ENCODE measurements at places on chromosomes 16 and 17.

DNA sequence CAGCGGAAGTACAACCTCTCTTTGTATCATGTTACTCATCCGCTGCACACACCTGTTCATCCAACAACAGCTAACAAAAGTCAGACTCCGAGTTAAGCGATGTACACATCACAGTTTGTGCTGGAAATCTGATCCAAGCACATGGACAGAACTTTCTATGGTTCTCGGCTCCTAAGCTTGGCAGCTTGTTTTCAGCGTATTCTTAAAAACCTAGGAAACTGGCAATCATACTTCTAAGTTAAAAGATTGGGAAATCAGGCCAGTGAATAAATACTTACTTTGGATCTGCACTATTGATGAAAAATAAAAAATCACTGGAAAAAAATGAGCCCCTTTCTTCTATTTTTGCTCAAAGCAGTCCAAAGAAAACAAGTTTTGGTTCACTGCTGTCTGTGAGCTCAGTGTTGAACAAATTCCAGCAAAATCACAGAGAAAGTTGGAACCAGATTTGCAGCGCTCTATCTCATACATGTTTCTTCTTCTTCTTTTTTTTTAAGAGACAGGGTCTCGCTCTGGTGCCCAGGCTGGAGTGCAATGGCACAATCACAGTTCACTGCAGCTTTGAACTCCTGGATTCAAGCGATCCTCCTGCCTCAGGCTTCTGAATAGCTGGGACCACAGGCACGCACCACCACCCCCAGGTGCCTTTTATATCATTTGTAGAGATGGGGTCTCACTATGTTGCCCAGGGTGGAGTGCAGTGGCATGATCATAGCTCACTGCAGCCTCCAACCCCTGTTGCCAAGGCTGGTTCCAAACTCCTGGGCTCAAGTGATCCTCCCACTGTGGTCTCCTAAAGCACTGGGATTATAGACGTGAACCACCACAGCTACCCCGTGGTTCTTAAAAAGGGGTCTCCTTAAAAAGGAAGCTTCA is 71.6 kb upstream of the CREBBP start:
- DNase-seq = peak; percentile 68

- no peak for DNase-seq
Observed at GRCh38 chr17:77553459-77554066, 404.9 kb upstream of the TNRC6C start.

DNA sequence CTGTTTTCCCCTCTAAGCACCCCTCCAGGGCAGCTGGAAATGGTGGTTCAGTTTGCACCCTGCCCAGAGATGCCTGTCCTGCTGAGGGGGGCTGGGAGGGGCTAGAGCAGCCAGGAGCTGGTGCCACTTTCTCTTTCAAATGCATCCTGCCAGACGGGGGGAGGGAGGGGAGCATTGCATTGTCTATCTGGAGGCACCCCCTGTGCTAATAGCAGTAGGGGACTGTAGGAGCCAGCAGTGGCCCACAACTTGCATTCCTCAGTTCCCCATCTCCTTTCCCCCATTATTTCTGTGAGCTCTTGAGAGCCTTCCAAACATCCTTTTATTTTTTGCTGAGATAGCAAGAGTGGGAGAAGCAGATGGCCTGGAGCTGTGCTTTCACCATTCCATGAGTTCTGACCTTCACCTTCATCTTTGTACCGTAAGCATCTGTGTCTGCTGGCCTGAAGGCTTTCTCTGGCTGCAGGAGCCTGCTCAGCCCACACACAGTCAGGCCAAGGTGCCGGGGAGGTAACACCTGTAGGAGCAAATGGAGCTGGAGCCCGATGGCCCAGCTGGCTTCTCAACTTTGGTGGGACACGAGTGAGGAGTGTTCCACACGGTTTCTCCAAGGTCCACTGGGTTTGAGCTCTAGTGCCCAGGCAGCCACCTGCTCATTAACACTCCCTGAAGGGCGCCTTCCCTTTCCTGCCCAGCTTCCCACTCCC is 5.2 kb downstream of the WFDC1 start:
- peak; percentile 44 for DNase-seq

- peak; percentile 39 for DNase-seq
Observed at GRCh38 chr16:21598701-21599121, 666 bp upstream of the METTL9 start.

DNA sequence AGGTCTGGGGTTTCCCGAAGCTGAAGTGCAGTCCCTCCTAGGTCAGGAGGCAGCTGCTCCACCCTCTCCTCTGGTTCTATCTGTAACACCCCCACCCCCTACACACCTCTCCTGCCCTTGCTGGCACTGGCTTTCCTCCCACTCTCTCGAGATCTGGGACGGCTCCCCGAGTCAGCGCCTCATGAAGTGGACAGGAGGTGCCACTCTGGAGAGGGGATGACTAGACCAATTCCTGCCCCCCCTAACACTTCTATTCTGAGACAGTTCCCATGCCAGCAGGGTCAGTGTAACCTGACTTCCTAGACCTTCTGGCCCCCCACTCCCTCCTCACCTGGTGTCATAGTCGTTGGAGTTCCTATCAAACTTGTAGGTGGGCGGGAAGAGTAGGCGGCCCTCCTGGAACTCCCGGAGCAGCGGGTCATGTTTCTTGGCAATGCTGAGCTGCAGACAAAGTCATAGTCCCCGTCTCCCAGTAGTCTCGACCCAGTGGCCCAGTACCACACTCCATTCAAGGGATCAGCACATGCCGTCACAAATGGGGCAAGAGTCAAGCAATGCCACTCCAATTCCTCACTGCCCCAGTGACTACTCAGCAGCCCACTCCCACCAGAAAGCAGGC is 9.7 kb downstream of the INPP5K start:
- DNase-seq = no peak

DNA sequence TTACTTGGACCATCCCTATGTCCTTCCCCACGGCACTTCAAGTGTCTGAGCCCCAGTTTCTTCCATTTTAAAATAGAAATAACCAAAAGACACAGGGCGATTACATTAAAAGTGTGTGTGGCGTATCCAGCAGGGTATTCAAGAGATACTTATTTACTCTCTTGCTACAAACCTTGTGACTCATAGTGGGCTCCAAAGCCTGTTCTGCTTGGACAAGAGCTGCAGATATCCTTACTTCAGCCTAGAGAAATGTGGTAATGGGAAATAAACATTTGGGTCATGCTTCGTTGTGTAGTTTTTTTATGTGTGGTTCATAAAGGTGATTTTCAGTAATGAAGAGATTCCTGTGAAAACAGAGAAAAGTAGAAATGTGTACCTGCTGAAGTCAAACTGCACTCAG is 288.9 kb upstream of the CDH11 start:
- no peak for DNase-seq

GRCh38 chr16:24275413-24275812 is 19.3 kb downstream of the CACNG3 start:
- no peak for DNase-seq

DNA sequence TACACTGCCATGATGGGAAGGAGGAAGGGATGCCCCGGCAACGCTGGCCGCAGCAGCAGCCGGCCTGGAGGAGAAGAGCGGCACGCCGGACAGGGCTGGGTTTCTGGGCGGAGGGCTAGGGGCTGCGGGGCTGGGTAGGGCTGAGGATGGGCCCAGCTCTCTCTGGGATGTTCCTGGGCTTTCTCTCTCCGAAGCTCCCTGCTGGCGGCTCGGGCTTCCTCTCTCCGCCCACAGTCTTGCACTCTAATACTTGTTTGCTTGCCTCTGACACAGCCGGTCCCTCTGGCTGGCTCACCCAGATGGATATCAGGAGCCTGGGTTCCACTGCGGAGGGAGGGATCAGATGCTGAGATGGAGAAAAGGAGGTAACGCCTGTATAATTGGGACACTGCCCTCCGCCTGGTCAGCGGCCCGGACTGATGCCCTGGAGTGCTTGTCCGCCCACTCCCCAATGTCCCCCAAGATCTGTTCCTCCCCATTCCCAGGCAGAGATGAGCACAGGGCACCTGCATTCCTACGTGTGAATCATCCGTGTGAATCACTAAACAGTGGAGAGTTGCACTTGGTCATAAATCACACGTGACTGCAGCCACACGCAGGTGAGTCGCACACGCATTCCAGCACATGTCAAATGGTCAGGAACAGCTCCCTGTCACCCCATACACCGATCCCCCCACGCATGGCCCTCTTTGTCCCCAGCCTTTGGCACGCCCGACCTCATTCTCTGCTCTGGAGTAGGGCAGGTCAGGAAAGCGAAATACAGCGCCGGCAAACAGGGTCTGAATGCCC is at the start of gene ALOXE3:
Gene ALOXE3, minus strand, starts transcription at position 535 of the 789 bp plus-strand sequence. Its CDS starts 524 bp downstream, at position 11.
- DNase-seq = no peak

DNA sequence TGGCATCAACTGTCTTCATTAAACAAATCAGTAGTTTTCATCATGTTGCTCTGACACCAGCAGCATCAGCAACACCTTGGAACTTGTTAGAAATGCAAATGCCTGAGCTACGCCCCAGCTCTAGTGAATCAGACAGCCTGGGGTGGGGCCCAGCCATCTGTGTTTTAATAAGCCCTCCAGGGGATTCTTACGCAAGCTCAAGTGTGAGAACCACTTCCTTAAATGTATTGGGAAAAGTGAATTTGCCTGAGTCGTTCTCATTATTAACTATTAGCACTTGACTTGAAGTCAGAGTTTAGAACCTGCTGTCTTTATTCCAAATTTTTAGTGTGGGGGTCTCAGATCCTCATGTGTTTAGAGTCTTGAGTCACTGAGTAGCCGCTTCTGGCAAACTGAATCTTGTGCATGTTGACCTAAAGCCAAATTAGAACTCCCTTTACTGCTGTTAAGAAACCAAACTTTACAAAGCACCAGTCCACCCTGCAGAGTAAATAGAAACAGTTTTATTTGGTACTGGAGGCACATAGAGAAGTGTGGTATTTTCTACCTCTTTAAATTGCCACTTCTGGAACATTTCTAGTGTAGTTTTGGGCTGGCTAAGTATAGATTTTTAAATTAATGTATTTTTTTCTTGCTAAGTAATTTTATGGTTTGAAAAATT is 137.4 kb upstream of the COX10 start:
- DNase-seq = peak; percentile 43

Measured in NCI-H524 (cell line).